ENCODE measurements at places on chromosomes 12 and 14.

DNA sequence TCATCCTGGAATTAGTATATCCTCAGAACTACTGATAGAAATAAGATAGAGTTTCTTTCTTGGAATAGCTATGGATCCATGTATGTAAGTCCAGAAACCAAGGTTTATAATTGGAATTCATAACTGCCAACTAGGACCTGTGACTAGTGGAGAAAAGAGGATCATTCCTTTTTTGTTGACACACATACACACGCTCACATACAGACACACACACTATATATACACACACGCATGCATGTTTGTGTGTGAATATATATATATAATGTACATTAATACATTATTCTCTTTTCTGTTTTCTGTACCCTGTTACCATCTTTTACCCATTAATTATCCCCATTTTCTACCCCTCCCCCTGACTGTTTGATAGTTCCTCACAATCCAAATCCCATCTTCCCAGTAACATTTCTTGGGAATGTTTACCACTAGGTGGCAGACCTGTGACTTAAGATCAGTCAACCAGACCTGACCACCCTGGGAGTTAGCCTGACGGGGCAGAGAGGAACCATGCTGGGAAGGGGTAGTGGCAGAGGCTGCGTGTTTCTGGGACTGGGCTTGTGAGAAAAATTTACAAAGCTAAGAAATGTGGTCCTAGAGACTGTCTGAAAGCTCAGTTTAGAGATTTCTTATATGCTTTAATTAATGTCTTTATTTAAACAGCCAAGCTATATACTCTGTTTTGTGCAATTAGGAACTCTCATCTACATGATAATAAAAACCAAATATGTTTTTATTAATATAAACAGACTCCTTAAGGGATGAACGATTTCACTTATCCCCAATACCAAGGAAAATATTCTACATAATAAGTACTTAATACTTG, 308.0 kb downstream of the PPFIA2 start:
- DNase-seq: no peak

GRCh38 chr12:124568431-124569374, 1.3 kb upstream of the NCOR2 start:
- DNase-seq: peak; percentile 68

DNA sequence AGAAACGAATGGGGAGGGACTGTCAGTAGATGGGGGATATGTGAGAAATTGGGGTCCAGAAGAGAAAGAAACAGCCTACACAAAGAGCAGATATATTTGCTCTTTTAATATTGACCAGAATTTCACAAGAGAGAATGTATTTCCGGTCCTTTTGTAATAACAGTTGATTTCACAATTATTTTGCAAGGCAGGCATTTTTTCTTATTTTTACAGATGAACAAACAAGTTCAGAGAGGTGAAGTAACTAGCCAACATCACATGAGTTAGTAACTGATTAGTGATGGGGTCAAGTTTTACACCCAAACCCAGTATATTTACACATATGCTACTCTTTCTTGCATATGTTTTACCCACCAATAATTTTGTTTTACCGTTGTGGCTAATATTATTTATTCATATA, 188.2 kb downstream of the NAV3 start:
- no peak for DNase-seq

DNA sequence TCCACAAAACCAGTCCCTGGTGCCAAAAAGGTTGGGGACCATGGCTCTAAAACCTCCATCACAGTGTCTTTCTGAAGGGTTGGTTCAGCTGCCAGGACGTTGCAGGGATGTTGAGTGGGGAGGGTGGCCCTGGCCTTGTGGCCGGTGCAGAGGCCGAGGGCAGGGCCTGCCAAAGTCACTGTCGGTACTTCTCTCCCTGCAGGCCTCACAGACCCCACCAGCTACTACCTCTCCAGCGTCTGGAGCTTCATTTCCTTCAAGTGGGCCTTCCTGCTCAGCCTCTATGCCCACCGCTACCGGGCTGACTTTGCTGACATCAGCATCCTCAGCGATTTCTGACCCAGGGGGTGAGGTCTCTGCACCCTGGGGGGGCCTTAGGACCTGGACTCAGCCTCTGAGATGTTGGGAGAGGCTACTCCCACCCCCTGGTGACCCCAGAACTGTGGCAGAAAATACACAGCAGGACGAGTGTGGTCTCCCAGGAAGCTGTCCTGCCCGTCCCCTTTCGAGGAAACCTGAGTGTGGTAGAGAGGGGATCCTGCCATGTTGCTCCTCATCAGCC, 7.0 kb downstream of the SLC48A1 start:
- DNase-seq: no peak

DNA sequence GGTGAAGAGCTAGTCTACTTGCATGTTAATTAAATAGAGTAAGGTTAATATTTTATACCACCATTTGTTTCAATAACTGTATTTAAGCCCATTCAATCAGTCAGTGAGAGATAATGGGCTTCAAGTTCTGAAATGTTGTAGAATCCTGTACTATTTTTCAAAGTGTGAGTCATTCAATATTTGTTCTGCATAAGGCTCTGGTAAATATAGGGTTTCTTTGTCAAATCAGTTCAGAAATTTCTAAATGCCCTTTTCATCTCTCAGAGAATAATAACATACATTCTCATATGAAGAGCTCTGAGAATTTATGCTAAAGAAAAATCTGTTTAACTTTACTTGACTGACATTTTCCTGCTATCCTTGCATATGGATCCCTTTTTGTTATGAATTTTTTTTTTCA, 493.3 kb downstream of the TMTC2 start:
- DNase-seq: no peak
